ENCODE measurements at places on chromosomes 5 and 9. TPM values are rescaled to one million over a fixed set of nuclear protein-coding genes. Genes with fewer than 3 reads are reported as not detected.

GRCh38 chr9:97793067-97793466 is 60.0 kb upstream of the FOXE1 start:
- DNase-seq, result no peak
- H3K36me3 ChIP-seq, result no peaks in the 10 kb centered on the region
- no peaks in the 10 kb centered on the region for H3K4me1 ChIP-seq
- peaks cover 3% of the 10 kb centered on the region for H3K27me3 ChIP-seq

DNA sequence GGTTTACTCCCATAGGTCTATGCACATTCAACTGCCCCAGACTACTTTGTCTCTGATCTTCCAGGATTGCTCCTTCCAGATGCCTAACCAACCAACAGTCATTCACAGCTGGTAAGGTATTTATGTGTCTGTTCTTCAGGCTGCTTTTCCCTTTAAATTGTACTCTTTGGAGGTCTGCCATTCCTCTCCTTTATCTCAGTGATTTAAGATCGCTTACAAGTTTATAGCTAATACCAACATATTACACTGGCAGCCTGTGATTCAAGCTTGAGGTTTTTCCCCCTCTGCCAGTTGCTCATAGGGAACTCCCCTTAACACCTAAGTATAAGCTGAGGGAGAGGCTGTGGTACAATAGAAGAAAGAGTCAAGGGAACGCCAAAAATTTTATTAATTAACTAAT is 711.7 kb upstream of the EDIL3 start:
- no peak for DNase-seq
- no peaks in the 10 kb centered on the region for H3K27me3 ChIP-seq
- no peak overlapping the region for H3K27ac ChIP-seq
- no peak overlapping the region for H3K4me3 ChIP-seq
- no peaks in the 10 kb centered on the region for H3K4me1 ChIP-seq

GRCh38 chr5:156271569-156271968 is 55.4 kb upstream of the SGCD start:
- H3K4me1 ChIP-seq, result no peaks in the 10 kb centered on the region
- H3K27me3 ChIP-seq, result no peaks in the 10 kb centered on the region
- H3K36me3 ChIP-seq, result no peaks in the 10 kb centered on the region
- no peak for DNase-seq
- no peak overlapping the region for H3K4me3 ChIP-seq

- no peaks in the 10 kb centered on the region for H3K36me3 ChIP-seq
- H3K27me3 ChIP-seq, result no peaks in the 10 kb centered on the region
- no peak overlapping the region for H3K4me3 ChIP-seq
- H3K27ac ChIP-seq, result no peak overlapping the region
- no peak for DNase-seq
- H3K4me1 ChIP-seq, result 0 out of 2 replicates have a peak, but pooled peaks cover 2% of the 10 kb centered on the region
These were observed 11.2 kb downstream of the ACO1 start for GRCh38 chr9:32395510-32396216.

DNA sequence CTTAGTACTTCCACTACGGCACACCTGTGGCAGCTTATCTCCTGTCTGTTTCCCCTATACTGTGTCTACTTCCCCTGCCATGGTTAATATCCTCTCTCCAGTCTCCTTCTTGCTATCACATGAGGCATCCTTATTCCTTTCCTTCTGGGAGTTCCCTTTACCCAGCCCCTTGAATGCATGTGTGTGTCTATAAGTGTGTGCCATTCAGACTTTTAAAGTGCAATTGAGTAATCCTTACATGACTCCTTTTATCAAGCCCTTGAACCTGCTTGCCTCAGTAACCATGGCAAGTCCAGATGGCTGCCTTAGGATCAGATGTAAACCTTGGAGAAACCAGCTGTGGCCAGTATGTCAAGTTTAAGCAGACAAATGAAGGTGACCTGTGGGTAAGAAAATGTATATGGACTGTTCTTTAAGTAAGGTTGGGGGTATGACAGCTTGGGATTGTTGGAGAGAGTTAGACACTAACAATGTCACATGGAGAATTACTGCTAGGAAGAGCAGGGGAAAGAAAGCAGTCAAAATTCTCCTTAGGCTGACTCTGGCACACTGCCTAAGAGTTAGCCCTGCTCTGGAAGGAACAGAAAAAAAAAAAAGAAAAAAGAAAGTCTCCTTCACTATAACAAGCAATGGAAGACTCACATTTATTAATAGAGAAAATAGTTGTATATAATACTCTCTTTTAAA is 142.1 kb downstream of the HINT1 start:
- no peaks in the 10 kb centered on the region for H3K4me1 ChIP-seq
- H3K4me3 ChIP-seq, result no peak overlapping the region
- no peak for DNase-seq
- no peaks in the 10 kb centered on the region for H3K27me3 ChIP-seq
- no peak overlapping the region for H3K27ac ChIP-seq
- H3K36me3 ChIP-seq, result no peaks in the 10 kb centered on the region

Gene ACSL6
- total RNA-seq, result 2.4 TPM

Gene SVEP1
- 0.36 TPM for total RNA-seq
